ENCODE measurements at places on chromosomes 12 and 14. TPM values are rescaled to one million over a fixed set of nuclear protein-coding genes. Genes with fewer than 3 reads are reported as not detected.

The SMCO2 gene
- not detected for total RNA-seq

The KRT82 gene
- not detected for total RNA-seq

The VRTN gene
- total RNA-seq, result not detected

The ESPL1 gene
- 22.5 TPM for total RNA-seq

The OAS2 gene
- total RNA-seq, result 0.15 TPM

The GPR84 gene
- not detected for total RNA-seq

The CPM gene
- total RNA-seq, result 8.7 TPM

The ABCC9 gene
- not detected for total RNA-seq

The SERPINA1 gene
- total RNA-seq, result 3.1 TPM

The KRT81 gene
- 3,933 TPM for total RNA-seq

The ZDHHC22 gene
- 0.11 TPM for total RNA-seq

The PPFIBP1 gene
- 32.5 TPM for total RNA-seq

The TAS2R9 gene
- total RNA-seq, result not detected

The PIANP gene
- total RNA-seq, result 0.81 TPM

The RAPGEF3 gene
- total RNA-seq, result 0.72 TPM

The EIF2S3B gene
- total RNA-seq, result 0.60 TPM

The HOXC12 gene
- total RNA-seq, result not detected

The PHETA1 gene
- 5.7 TPM for total RNA-seq

The CSRP2 gene
- total RNA-seq, result 20.9 TPM

The HHIPL1 gene
- total RNA-seq, result 0.29 TPM

The IFNG-AS1 gene
- total RNA-seq, result not detected

The HOXC10 gene
- total RNA-seq, result 2.6 TPM

The PLEK2 gene
- total RNA-seq, result 28.3 TPM

The RIPK3 gene
- total RNA-seq, result not detected

The NAV3 gene
- total RNA-seq, result 11.0 TPM

The KRT2 gene
- total RNA-seq, result not detected

The ISCA2 gene
- total RNA-seq, result 47.7 TPM

The SLC17A8 gene
- total RNA-seq, result not detected

The STK38L gene
- total RNA-seq, result 14.5 TPM

Data from A549 treated with RU486 at 1 μM for 4 hours (cell line).